Osteoblast (primary cell): ENCODE measurements at places on chromosomes 5 and 9. TPM values are rescaled to one million over a fixed set of nuclear protein-coding genes. Genes with fewer than 3 reads are reported as not detected.

- DNase-seq = no peak
- no peaks in the 10 kb centered on the region for H3K36me3 ChIP-seq
- H3K4me3 ChIP-seq = no peak overlapping the region
- no peak overlapping the region for H3K27ac ChIP-seq
- peaks cover 76% of the 10 kb centered on the region for H3K27me3 ChIP-seq
Measured at GRCh38 chr9:98977813-98978212, 34.1 kb downstream of the COL15A1 start.

- H3K27me3 ChIP-seq = no peaks in the 10 kb centered on the region
- no peak overlapping the region for H3K4me3 ChIP-seq
- no peaks in the 10 kb centered on the region for H3K36me3 ChIP-seq
- peak; percentile 86 for DNase-seq
Measured at GRCh38 chr5:9851458-9851857, 221.3 kb upstream of the TAS2R1 start.

DNA sequence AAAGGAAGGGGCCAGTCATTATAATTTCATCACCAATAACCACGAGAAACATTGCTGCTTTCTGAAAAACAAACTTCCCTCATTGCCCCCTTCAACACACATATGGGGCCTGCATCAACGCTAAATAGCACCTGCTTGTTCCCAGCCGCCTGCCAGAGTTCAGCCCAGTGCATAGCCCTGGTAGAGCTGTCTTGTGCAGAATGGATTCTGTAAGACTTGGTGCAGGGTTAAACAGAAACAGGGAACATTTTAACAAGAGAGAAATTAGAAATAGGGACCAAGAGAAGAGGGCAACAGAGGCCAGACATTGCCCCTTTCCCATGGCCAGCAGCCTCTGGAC lies 56.7 kb downstream of the UBE2QL1 start:
- no peak overlapping the region for H3K27ac ChIP-seq
- no peaks in the 10 kb centered on the region for H3K36me3 ChIP-seq
- no peak overlapping the region for H3K4me3 ChIP-seq
- DNase-seq = no peak
- H3K4me1 ChIP-seq = no peaks in the 10 kb centered on the region
- no peaks in the 10 kb centered on the region for H3K27me3 ChIP-seq

DNA sequence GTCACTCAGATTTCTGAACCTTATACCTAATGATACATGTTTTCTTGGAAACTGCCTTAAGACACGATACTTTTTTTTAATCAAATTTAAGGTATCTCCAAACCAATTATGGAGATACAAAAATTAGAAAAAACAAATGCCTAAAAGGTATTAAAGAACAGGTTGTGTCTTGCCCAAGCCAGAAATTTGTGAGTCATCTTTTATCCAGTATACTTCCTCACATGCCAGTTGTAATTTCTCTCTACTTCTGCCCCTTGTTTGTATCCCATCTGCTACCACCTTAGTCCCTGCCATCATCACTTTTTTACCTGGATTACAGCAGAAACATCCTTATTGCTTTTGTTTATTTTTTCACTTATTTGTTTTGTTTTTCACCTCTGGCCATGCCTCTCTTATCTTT lies 571.2 kb upstream of the DAB2 start:
- H3K36me3 ChIP-seq = no peaks in the 10 kb centered on the region
- DNase-seq = no peak
- H3K27ac ChIP-seq = no peak overlapping the region
- no peak overlapping the region for H3K4me3 ChIP-seq
- no peaks in the 10 kb centered on the region for H3K4me1 ChIP-seq

Gene PCDHB12
- 0.59 and 0.72 TPM in 2 replicates for total RNA-seq

- H3K27me3 ChIP-seq = no peaks in the 10 kb centered on the region
- H3K4me1 ChIP-seq = no peaks in the 10 kb centered on the region
- no peak overlapping the region for H3K4me3 ChIP-seq
- DNase-seq = no peak
Measured at GRCh38 chr9:85647571-85647970, 94.2 kb downstream of the AGTPBP1 start.

Gene PAXX
- 13.3 and 16.6 TPM in 2 replicates for total RNA-seq
